Stimulated activated CD8-positive, alpha-beta memory T cell treated with anti-CD3 and anti-CD28 coated beads, Interleukin-4, amount 100 ng/mL, for 4 hours (primary cell): ENCODE measurements at places on chromosomes 2 and 18.

DNA sequence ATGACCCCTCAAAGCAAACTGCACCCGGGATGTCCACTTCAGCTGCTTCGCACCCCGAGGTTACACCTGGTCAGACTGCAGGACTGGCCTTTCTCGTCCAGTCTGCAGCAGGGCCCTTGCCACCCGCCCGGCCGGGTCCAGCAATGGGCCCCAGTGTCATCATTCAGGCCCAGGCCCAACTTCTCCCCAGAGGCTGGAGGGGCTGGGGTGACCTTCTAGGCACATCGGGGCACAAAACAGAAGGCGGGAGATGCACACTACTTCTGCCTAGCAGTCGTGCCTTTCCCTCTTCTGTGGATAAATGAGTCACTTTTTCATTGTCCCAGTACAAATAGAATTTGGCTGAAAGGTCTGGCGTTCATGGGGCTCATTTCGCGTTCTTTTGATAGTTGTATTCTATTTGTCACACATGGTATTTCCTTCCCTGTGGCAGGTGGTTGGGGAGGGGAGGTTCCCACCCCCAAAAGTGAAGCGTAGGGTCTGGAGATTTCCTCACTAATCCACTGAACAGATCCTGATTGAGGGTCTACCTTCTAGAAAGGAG is 56.9 kb upstream of the ID2 start:
- DNase-seq: no peak

DNA sequence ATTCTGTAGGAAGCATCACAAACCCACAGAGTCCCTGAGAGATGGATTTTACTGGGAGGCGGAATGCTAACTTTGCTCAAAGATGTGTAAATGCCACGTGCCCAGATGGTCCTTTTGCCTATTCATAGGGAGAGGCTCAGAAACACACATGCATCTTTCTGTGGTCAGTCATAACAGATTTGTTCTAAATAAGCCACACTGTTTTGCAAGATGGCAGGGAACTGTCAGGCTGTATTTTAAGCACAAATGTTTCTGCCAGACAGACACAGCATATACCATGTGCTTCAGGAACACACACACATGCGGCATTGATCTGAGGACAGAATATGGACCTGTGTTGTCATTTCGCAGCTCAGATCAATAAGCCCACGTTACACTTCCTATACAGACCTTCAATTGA is 312.0 kb downstream of the GPD2 start:
- no peak for DNase-seq

- no peak for DNase-seq
Measured at GRCh38 chr18:10928772-10929373, 220.5 kb downstream of the PIEZO2 start.

DNA sequence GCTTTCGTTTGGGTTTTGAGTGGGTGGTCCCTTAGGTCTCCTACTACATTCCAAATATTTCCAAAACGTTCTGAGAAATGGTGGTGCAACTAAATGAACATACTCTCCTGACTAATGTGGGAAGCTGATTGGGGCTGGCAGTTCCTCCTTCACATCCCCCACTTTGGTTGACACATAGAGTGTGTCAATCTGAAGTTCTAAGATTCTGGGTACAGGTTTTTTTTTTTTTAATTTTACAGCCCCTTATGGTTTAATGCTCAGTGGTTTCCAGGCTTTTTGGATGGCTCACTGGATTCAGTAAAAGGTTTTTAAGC is 58.4 kb upstream of the ITGB6 start:
- no peak for DNase-seq

DNA sequence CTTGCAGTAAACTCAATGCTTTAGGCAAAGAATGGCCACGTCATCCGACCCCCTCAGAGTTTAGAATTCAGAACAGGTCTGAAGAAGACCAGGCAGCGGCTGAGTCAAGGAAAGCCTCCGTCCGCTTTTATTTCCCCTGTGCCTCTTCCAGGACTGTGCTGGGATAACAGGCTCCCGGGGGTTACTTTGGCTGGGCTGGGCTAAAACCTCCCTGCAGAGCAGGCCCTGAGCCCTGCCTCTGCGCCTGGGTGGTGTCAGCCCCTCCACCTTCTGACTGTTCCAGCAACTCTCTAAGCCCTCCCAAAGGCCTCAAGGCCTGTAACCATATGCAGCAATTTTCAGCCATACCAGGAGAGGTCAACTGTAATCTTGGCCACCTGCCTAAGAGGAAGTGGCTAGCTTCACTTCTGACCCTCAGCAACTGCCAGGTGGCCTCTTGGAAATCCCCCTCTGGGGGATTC is 166.5 kb downstream of the RPIA start:
- no peak for DNase-seq

DNA sequence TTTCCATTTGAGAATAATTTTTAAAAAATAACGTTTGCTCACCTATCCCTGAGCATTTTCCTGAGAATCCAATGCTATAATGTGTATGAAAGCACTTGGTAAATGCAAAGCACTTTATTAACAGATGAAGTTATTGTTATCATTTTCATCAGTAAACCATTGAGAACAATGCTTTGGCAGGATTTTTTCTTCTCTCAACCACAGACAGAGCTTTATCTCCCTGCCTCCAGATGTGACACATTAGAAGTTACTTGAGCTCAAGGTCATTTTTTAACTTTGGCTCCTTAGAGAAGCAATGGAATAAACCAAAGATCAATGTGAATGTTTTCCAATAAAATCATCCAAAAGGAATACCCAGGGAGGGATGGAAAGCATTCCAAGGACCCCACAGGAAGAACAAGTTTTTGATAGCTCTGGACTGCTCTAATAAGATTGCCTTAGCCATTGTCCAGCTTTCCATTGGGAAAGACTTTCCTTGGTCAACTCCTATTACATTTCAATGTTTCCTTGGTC is 118.9 kb upstream of the NT5C1B start:
- no peak for DNase-seq

- DNase-seq: no peak
Measured at GRCh38 chr2:189147361-189147760, 32.2 kb downstream of the COL5A2 start.

GRCh38 chr2:204722207-204722606 is 176.9 kb downstream of the PARD3B start:
- no peak for DNase-seq

- DNase-seq: no peak
Measured at GRCh38 chr2:197122821-197123220, 187.8 kb downstream of the ANKRD44 start.

- no peak for DNase-seq
Measured at GRCh38 chr2:238462782-238463396, 36.2 kb downstream of the ASB1 start.

DNA sequence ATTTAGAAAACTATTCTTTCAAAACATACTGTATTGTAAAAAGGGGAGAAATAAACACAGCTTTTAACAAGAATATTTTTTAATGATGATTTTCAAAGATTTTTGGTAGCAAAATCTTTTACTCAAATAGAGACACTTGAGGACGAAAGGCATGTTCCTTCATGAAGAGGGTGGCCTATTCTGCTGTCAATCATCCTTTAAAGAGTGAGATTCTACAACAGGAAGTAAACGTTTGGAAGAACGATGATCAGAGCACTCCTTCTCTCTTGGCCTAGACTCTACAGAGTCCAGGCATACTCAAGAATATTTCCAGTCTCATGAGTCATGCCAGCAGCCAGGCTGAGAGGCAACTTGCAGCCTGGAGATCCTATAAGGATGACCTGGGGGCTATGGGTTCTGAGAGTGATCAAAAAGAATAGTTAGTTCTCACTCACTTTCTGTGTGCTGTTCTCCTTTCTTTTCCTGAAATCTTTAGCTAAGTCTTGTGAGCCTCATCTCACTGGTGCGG is 62.4 kb upstream of the TCF4 start:
- DNase-seq: no peak

- DNase-seq: no peak
Measured at GRCh38 chr18:67553437-67553836, 36.9 kb upstream of the DSEL start.

DNA sequence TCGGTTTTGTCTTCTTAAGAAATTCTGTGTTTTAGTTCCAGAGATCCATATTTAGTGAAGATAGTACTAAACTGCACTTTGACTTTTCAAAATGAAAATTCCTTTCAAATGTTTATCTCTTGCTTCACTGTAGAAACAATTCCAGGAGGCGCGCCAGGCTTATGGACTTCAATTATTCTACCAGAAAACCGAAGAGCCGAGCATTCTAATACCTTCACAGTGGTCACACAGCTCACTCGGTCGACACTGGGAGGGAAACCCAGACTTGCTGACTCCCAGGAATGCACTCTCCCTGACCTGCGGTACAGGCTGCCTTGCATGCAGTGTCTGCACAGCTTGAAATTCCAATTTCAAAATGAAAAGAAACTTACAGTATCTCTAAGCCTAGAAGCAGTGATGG is 119.9 kb upstream of the PIEZO2 start:
- DNase-seq: no peak

GRCh38 chr2:45984366-45984765 is 312.8 kb upstream of the EPAS1 start:
- DNase-seq: no peak

GRCh38 chr2:204892506-204893255 is 347.4 kb downstream of the PARD3B start:
- no peak for DNase-seq

DNA sequence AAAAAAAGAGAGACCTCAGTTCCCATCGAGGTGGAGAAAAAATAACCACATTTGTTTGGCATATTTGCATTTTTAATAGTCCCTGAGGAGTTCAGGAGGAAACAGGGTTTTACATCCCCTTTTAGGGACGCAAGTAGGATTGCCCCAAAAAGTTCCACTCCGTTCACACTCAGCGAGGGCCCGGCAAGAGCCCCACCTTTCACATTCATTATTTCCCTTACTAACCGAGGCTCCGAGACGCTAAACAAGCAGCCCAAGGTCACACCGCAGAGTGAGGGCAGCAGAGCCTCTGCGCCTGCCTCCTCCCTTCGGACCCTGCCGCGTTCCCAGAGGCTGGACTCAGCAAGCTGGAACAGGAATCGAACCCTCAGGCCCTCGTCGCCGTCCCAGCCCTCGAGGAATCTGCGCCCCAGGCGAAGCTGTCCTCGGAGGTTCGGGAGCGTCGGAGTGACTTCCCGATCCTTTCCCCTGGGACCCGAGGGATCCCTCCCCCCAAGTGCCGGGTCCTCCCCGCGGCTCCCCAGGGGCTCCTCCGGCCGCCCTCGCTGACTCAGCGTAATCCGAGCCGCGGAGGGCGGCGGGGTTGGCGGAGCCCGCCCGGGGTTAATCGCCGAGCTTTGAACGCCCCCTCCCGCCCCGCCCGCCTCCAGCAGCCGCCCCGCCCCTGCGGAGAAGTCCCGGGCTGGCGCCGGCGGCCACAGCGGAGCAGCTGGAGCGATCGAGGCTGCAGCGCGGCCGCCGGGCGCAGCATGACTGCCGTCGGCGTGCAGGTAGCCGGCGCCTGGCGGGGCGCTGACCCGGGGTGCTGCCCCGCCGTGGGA is at the start of gene TMEM37:
TMEM37 (plus strand) TSS at position 700 of the 821 bp plus-strand sequence; CDS start at position 750, 50 bp downstream.
- DNase-seq: no peak

- no peak for DNase-seq
Measured at GRCh38 chr2:182625814-182626213, 90.2 kb upstream of the DNAJC10 start.

GRCh38 chr2:219081701-219082331 is 21.1 kb upstream of the IHH start:
- no peak for DNase-seq

GRCh38 chr2:65393743-65394422 is 38.5 kb downstream of the SPRED2 start:
- DNase-seq: no peak

GRCh38 chr2:180003559-180003958 is 3.5 kb downstream of the CWC22 start:
- DNase-seq: no peak

- DNase-seq: no peak
Measured at GRCh38 chr2:164992818-164993217, 37.5 kb upstream of the SLC38A11 start.

DNA sequence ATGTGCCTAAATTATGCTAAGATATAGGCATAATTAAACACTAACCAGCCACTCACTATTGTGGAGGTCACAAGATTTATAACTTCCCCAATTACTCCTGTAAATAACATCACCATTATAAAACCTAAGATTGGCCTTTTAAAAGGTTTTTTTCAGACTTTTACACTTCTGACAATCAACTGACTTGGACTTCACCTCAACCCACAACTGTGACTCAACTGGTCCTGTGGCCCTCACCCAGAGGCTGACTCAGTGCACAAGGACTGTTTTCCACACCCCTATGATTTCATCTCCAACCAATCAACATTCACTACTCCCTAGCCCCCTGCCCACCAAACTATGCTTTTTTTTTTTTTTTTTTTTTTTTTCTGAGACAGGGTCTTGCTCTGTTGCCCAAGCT is 11.6 kb downstream of the TTR start:
- DNase-seq: no peak

DNA sequence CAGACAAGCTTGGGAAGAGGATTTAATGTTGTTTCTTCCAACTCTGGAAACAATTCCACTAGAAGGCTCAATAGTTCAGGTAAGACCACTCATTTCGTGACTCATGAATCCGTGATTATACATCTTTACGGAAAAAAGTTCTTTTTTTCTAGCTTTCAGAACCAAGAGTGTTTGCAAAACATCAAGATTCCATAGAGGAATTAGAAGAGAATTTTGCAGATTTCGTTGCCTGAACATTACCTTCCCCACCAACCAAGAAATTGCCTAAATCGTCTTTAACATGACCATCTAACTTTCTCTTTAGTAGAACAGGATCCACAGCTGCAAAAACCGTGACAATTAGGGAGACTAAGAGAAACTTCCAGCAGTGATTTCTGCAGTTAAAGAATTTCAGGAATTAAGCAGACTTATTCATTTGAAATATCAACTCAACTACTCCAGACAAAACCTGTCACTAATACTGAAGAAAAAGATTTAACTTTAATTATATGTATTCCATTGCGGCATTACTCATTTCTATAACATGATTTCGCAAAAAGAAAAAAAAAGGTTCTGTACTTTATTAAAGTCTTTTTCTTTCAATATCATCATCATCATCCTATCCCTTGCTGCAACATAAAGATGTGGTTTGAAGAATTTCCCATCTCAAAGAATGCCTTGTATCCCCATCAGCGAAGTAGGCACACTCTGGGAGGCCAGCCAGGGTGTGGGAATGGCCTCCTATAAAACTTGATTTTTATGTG is 1.9 kb upstream of the NAB1 start:
- DNase-seq: no peak

DNA sequence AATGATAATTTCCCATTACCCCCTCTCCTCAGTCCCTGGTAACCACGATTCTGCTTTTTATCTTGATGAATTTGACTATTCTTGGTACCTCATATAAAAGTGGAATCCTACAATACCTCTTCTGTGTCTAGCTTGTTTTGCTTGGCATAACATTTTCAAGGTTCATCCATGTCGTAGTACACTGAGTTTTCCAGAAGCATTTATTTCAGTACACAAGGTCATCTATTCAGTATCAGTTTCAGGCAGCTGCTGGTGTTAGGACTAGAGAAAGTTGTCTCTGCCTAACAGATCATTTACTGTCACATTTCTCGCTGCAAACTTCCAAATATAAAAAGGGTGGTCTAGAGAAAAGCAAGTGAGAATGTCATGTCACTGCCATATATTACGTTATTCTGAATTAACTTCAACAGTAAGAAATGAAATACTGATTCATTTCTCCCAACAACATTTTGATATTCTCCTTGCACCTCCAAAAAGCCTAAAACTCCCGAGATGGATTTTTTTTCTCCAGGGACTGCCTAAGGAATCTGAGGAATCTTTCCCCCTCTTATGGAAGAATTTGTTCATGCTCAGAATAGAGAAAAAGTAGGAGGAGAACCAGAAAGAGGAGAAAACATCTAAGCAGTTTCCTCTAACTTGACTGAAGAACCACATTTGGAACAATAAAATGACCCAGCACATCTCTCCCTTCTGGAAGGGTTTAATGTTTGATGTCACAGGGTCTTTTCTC is 36.0 kb downstream of the CDK15 start:
- no peak for DNase-seq

- DNase-seq: no peak
Measured at GRCh38 chr2:2926858-2927175, 450.8 kb downstream of the EIPR1 start.
